Activated B cell treated with CpG ODN at 0.5 μM for 24 hours (primary cell): ENCODE measurements at places on chromosomes 1 and 21.

- DNase-seq: no peak
Measured at GRCh38 chr21:43596616-43597015, 62.7 kb downstream of the HSF2BP start.

- DNase-seq: no peak
Measured at GRCh38 chr1:231460614-231461013, 38.5 kb upstream of the EGLN1 start.

GRCh38 chr1:161838362-161838761 is 72.2 kb downstream of the ATF6 start:
- DNase-seq: no peak

- DNase-seq: peak; percentile 33
Measured at GRCh38 chr1:33086384-33086850, 5.5 kb downstream of the AZIN2 start.

GRCh38 chr1:243927381-243927780 is 77.3 kb upstream of the AKT3 start:
- no peak for DNase-seq

GRCh38 chr1:63982201-63982600 is 208.4 kb downstream of the ROR1 start:
- no peak for DNase-seq

DNA sequence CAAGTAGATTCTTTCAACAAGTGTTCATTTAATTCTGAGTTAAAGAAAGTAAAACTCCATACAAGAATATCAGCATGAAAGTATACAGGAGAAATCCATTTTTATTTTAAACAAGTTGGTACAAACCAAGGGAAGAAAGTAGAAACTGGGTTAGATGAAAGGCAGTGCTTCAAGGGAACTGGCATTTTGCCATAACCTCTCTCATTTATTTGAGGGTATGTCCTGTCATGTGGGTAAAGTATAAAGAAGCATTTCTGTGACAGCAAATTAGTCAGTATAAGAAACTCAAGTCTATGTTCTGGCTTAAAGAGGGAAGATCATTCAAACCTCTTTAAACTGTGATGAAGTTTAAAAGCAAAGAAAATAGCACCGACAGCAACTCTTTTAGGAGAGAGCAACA is 32.0 kb downstream of the OLFM3 start:
- DNase-seq: no peak

- DNase-seq: no peak
Measured at GRCh38 chr1:64478594-64479470, 8.9 kb downstream of the CACHD1 start.

GRCh38 chr1:212104586-212105325 is 69.2 kb downstream of the DTL start:
- no peak for DNase-seq

DNA sequence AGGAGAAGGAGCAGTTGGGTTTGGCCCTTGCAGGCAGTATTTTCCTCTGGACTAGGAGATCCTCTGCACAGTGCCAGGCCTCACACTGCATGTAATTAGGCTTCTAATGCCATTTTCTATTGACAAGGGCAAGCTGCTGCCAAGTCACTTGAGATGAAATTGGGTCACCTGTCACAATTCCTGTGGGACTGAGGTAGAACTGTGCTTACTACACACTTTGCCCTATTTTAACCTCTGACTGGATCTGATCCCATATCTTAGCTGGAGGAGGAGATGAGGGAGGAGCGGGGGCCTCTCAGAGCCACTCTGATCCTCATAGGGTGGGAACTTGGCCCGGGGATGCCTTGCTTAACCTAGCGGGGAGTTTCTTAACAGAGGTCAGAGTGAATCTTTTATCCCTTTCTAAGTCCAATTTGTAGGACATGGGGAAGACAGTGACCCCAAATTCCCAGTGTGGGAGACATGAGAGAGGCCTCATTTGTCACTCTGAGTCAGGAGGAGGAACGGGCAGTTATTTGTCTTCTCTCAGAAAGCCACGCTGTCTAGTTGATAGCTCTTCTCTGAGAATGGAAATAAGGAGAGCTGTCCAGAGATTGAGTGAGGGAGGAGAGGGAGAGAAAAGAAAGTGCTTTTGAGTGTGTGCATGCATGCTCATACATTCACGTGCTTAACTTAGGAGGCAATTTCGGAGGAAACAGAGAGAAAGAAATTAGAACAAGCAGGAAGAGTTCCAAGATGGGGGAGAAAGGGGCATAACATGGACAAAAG is 121.3 kb downstream of the CACNA1E start:
- no peak for DNase-seq

GRCh38 chr21:16305686-16306085 is 575.9 kb downstream of the USP25 start:
- DNase-seq: no peak

- DNase-seq: no peak
Measured at GRCh38 chr1:212301580-212301979, 16.4 kb downstream of the PPP2R5A start.

DNA sequence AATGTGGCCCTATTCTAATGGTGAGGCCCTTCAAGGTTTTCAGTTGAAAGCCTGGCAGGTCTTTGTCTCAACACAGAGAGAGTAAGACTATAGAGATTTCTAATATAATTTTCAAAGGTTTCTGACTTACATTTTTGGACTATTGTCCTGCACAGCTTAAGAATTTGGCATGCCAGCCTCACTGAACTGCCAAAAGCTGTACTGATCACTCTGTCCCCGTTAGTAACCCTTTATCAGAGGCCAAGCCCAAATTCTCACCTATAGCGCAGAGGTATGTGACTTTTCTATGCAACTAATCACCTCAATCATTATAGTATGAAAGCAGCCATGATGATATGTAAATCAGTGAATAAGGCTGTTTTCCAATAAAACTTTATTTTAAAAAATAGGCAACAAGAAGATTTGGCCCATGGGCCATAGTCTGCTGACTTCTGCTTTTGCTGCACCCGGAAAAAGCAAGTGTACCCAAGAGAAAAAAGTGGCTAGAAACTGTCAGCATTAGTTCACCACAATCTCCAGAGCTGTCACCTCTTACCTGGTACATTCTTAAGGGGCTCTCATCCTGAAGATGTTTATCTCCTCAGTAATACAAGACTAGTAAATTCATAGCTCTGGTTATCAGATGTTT is 85.4 kb downstream of the PIGK start:
- DNase-seq: no peak

DNA sequence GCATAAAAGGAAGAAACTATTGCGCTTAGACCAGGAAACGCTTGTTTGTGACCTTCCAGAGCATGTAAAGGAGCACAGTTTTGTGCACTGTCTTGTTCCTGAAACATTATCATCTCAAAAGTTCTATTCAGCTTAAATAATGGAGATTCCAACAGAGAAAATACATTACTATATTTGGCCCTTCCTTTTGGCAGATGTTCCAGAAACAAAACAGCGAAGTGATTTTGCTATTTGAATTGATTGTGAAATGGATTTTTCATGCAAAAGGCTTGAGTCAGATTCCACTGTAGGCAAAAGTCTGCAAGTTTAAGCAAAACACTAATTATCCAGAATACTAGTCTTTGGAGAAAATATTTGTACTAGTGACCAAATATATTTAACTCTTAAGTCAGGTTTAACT is 80.3 kb upstream of the PTBP2 start:
- no peak for DNase-seq

DNA sequence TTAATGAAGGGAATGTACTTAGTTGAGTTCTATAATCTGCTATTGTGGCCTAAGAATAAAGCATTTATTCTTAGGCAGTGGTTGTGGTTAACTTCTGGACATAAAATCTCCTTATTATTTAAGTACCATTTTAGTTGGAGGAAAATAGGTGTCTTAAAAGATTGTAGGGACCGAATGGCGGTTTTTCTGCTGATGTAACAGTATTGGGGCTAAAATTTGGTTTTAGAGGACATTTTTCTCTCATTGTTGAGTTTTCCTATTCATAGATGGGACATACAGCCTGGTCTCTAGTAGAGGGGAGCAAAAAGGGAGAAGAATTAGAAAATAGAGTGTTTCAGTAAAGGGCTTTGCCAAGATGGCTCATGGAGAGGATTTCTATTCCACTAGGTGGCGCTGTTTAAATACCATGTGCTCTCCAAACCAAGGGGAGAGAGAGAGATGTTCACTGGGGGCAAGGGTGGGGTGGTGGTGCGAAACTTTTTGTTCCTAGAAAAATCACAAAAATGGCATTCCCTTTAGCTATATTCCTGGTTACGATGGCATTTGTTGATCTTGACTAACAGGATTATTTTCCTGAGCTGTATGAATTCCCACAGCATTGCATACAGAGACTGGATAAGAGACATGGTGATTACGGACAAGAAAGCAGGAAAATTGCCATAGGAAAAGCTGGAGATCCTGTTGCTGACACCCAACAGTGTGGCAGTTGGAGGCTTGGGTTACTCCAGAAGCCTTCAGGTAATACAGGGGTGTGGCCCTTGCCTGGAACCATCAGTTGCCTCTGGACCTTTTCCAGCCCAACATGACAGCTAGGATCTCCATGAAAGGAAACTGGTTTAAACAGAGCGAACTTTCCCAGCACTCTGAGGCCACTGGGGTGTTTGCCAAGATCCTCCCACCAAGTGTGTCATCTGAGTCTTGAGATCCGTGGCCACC is 18.2 kb upstream of the FCGR2A start:
- DNase-seq: no peak

GRCh38 chr1:165312591-165312990 is 43.9 kb downstream of the LMX1A start:
- no peak for DNase-seq

DNA sequence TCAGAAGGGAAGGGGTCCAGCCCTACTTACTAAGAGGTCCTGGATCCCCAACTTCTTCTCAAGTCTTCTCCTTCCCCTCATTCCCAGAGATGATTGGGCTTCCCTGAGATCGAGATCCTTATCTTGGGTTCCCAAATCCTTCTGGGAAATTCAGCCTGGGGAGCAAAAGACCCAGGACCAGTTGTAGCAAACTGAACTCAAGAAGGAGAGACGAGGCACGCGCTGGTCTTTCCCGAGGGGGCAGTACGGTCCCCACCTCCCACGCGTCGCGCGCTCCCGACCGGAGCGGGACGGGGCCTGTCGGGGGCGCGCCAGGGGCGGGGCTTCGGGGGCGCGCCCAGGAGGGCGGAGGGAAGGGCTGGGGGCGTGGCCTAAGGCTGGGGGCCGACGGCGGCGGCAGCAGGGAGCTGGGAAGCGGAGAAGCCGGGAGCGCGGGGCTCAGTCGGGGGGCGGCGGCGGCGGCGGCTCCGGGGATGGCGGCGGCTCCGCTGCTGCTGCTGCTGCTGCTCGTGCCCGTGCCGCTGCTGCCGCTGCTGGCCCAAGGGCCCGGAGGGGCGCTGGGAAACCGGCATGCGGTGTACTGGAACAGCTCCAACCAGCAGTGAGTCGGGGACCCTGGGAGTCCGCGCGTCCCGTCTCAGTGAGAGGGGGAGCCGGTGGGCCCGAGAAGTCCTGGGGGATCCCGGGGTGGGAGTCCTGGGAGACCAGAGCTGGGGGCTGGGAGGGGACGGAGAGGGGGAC is at the start of gene EFNA3:
Gene EFNA3 (plus strand): TSS at position 369 of the 741 bp plus-strand sequence. CDS start 105 bp downstream, at position 474.
- DNase-seq: peak; percentile 74

DNA sequence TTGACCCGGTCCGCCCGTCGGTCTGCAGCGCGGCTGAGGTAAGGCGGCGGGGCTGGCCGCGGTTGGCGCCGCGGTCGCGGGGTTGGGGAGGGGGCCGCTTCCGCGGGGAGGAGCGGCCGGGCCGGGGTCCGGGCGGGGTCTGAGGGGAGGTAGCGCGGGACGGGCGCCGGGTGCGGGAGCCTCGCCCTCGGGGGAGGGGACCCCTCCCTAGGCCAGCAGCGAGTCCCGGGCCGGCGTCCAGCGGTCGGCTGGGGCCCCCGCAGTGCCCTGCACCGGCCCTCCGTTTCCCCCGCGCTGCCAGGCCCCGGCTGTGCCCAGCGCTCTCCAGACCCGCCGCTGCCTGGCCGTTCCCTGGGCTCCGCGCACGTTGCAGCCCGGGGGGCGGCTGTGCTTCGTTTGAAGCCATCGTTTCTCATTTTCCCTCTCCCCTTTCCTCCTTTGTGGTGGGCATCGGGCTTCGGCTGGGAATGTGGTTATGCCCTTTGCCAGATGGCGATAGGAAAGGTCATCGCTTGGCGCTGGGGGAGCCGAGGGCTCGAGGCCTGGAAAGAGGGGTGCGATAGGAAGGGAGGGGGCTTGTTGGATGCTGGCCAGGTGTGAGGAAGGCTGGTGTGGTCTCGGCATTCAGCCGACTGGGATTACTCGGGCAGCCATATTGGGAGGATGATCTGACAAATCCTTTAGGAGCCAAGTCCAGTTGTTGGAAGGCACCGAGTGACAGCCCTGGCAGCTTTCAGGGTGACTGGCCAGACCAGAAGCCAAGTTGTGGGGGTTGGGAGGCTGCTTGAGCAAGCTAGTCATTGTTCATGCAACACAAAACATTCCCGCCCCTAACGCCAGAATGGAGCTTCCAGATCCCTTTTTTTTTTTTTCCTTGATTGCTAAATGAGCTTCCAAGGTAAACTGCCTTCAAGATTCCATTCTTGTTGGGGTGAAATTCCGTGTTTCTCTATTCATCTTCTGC is 753 bp downstream of the KIF1B start:
- DNase-seq: peak; percentile 20

DNA sequence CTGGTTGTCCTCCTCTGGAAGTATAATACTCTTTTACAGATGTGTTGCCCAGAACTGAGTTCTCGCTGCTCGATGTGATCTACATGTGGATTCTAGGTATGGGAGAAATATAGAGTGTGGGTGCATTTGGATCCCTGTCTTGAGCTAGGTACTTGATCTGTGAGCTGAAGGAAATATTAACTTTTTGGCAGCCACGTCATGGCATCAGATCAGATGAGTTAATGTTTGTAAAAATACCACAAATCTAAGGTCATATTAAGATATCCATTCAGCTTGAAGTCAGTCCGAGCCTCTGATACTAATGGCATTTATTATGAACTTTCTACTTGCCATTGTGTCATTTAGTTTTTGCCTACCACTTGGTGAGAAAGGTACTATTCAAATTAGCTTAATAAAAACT is 24.6 kb downstream of the MAPKAPK2 start:
- DNase-seq: no peak

DNA sequence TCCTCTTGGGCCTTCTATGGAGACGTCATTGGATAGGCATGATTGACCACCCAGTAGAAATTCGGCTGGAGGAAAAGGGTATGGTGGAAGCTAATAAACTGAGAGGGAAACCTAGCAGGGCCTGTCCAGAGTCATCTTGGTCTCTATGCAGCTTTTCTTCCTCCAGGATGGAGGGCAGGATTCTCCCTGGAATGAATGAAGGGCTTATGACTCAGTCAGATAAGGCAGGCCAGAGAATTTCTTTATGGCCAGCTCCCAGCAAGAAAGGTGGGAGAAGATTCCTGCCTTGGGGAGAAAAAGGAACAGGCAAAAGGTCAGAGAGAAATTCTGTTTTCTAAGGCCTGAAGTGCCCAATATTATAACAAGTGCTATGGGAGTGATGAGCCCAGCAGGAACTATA is 17.1 kb downstream of the FBLIM1 start:
- DNase-seq: no peak

DNA sequence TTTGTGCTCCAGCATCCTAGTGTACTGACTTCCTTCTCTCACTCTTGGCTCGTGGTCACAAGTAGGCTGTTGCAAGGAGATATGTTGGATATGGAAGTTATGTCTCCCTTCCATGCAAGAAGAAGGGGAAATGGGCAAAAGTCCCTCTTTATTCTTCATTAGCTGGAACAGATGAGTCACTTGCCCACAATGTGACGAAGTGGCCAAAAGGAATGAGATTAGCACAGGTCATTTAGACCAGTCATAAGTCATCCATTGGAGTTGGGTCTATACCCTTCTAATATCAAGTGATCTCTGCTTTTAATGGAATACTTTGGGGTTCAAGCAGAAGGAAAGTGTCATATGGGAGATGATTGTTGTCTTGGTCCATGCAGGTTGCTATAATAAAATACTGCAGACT is 91.2 kb upstream of the NGF start:
- DNase-seq: no peak

- no peak for DNase-seq
Measured at GRCh38 chr1:157197906-157198435, 59.8 kb upstream of the ETV3 start.

- no peak for DNase-seq
Measured at GRCh38 chr1:10599194-10599861, 124.6 kb downstream of the PEX14 start.
